ENCODE measurements at places on chromosomes 3 and 15. TPM values are rescaled to one million over a fixed set of nuclear protein-coding genes. Genes with fewer than 3 reads are reported as not detected.

Gene CLDN1
- total RNA-seq: 84.9 TPM

Gene CCDC54
- not detected for total RNA-seq

Gene GPR149
- not detected for total RNA-seq

Gene POPDC2
- total RNA-seq: under 0.01 TPM

Gene SETD2
- 18.1 TPM for total RNA-seq

Gene SEMA6D
- 0.49 TPM for total RNA-seq

Gene CDHR4
- total RNA-seq: not detected

Gene GLDN
- total RNA-seq: under 0.01 TPM

Gene RASL12
- not detected for total RNA-seq

Gene ZNF502
- total RNA-seq: 1.5 TPM

Gene LDHAL6B
- total RNA-seq: not detected

Gene EFHB
- 2.7 TPM for total RNA-seq

Gene AHSG
- not detected for total RNA-seq

Gene LYZL4
- not detected for total RNA-seq

Gene UTS2B
- total RNA-seq: 0.13 TPM

Gene CEMIP
- 0.51 TPM for total RNA-seq

Gene CLRN1
- not detected for total RNA-seq

Gene NMB
- 15.0 TPM for total RNA-seq

Gene CYP11A1
- total RNA-seq: 1.6 TPM

Gene RBP2
- total RNA-seq: not detected

Gene PAQR5
- 0.81 TPM for total RNA-seq

Measured in mesangial cell (primary cell).